Activated CD4-positive, alpha-beta T cell treated with anti-CD3 and anti-CD28 coated beads for 36 hours (primary cell): ENCODE measurements at places on chromosomes 5 and 9. TPM values are rescaled to one million over a fixed set of nuclear protein-coding genes. Genes with fewer than 3 reads are reported as not detected.
A peak's percentile ranks its signal among the peaks of the same experiment; 100 is the strongest.

- no peak overlapping the region for H3K4me3 ChIP-seq
- H3K27ac ChIP-seq = no peak overlapping the region
- H3K27me3 ChIP-seq = no peaks in the 10 kb centered on the region
- H3K4me1 ChIP-seq = peaks cover 30% of the 10 kb centered on the region
- H3K36me3 ChIP-seq = peaks cover 18% of the 10 kb centered on the region
Measured at GRCh38 chr5:81283976-81284375, 17.4 kb upstream of the ZCCHC9 start.

GRCh38 chr9:127899128-127899943, at the start of gene ST6GALNAC6:
ST6GALNAC6 (minus strand) TSS chr9:127899603; CDS start chr9:127897981, 1,622 bp downstream.
- peak within 1 kb of the TSS; percentile 87 for H3K27ac ChIP-seq
- H3K36me3 ChIP-seq = peaks cover 40% of the 10 kb centered on the region
- H3K4me1 ChIP-seq = peaks cover 35% of the 10 kb centered on the region
- H3K4me3 ChIP-seq = peak within 1 kb of the TSS; percentile 82
- DNase-seq = peak; percentile 85

- no peak for DNase-seq
- no peaks in the 10 kb centered on the region for H3K36me3 ChIP-seq
- no peak overlapping the region for H3K27ac ChIP-seq
- H3K4me3 ChIP-seq = no peak overlapping the region
Measured at GRCh38 chr9:84212982-84213381, 127.6 kb downstream of the SLC28A3 start.

- DNase-seq = peak; percentile 54
- H3K4me1 ChIP-seq = peaks cover 76% of the 10 kb centered on the region
Measured at GRCh38 chr9:93071464-93071863, 13.0 kb downstream of the SUSD3 start.

DNA sequence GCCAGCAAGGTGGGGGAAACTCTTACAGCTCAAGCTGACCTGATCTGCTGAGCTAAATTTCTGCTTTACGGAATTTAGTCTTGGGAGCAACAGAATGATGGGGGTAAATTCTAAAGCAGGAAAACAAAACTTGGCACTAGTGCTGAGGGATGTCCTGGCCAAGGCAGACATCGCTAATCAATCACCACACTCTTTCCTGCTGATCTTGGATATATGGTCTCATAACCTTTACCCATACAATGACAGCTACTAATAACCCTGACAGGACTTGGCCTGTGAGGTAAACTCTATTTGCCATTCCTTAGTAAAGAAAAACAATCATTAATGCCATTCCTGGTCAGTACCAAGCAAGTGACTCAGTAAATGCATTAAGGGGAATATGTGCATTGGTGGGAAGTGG, 51.5 kb downstream of the PPARGC1B start:
- peaks cover 6% of the 10 kb centered on the region for H3K36me3 ChIP-seq
- no peak for DNase-seq
- H3K4me3 ChIP-seq = no peak overlapping the region
- no peak overlapping the region for H3K27ac ChIP-seq
- H3K4me1 ChIP-seq = peaks cover 11% of the 10 kb centered on the region

- no peaks in the 10 kb centered on the region for H3K27me3 ChIP-seq
- H3K27ac ChIP-seq = no peak overlapping the region
- H3K36me3 ChIP-seq = no peaks in the 10 kb centered on the region
- no peak overlapping the region for H3K4me3 ChIP-seq
Measured at GRCh38 chr5:106720367-106720766, 950.4 kb downstream of the EFNA5 start.

GRCh38 chr5:83914199-83914598, 193.5 kb upstream of the HAPLN1 start:
- H3K27me3 ChIP-seq = no peaks in the 10 kb centered on the region
- no peak overlapping the region for H3K4me3 ChIP-seq
- no peaks in the 10 kb centered on the region for H3K36me3 ChIP-seq

DNA sequence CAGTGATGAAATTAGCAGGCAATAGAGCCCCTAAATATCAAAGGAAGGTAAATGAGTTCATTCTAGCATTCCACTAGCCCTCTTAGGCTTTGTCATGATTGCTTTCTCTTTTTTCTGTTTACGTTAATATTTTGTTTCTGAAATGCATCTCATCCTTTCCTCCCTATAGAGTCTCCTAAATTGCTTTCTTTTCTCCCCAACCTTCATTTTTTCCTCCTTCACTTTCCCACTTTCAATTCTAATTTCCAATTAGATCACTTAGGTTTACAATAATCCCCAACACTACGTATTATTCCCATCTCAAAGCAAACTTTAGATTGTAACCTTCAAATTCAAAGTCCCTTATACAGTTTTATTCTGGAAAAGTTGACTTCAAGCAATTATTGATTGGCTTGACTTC, 559.3 kb downstream of the RAB3C start:
- no peaks in the 10 kb centered on the region for H3K27me3 ChIP-seq
- H3K4me1 ChIP-seq = peaks cover 4% of the 10 kb centered on the region
- no peak overlapping the region for H3K27ac ChIP-seq
- no peak overlapping the region for H3K4me3 ChIP-seq
- DNase-seq = no peak

DNA sequence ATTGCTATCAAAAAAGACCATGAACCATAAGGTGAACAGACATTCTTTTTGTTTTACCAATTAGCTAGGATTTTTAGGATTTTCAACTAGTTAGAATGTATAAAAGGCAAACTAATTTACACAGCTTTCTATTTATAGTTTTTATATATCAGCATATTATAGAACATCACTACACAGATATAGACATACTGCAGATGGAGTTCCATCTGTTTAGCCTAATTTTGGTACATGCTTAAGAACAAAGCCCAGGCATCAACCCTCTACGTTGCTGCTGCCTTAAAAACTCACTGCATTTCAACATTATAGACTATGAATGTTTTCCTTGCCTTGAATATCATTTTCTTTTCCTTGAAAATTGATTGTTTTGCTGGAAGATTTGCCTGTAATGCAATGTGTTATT, 2227.5 kb upstream of the C9orf72 start:
- no peak overlapping the region for H3K27ac ChIP-seq
- H3K4me1 ChIP-seq = no peaks in the 10 kb centered on the region
- no peak overlapping the region for H3K4me3 ChIP-seq
- DNase-seq = no peak

DNA sequence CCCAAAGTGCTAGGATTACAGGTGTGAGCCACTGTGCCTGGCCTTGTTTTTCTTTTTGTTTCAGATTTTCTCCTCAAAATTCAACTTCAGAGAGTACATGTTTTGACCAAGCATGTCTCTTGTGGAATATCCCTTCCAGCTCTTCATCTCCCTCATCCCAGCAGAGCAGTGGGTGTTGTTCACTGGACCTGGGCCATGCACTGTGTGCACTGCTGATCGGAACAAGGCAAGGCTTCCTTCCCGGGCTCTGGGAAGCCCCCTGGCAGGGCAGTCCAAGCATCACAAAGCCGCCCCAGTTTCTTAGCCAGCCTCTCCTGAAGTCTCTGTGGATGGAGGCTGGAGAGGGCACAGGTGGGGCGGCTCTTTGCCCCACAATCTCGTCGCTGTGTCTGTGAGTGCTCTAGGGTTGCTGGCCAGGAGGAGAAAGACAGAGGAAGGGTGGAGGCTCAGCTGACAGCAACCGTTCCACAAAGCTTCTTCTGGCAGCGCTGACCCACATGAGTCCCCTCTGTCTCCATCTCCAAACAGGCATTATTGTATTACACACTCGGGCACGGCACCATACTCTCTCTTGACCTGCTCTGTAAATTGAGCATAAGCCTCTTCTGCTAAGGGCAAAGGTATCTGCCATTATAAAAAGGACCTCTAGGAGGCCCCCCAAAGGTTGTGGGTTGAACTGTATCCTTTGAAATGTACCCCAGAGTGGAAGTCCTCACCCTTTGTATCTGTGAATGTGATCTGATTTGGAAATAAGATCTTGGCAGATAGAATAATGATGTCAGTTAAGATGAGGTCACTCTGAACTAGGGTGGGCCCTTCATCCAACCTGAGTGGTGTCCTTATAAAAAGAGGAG, 89.6 kb downstream of the TARS1 start:
- DNase-seq = no peak
- peaks cover 3% of the 10 kb centered on the region for H3K27me3 ChIP-seq
- no peak overlapping the region for H3K4me3 ChIP-seq
- H3K27ac ChIP-seq = no peak overlapping the region
- H3K4me1 ChIP-seq = no peaks in the 10 kb centered on the region
- H3K36me3 ChIP-seq = no peaks in the 10 kb centered on the region

GRCh38 chr9:79433703-79434102, 138.1 kb upstream of the TLE4 start:
- H3K36me3 ChIP-seq = no peaks in the 10 kb centered on the region
- no peak overlapping the region for H3K27ac ChIP-seq
- DNase-seq = no peak
- no peak overlapping the region for H3K4me3 ChIP-seq

PCDHGB2 gene
- 0.07 TPM for total RNA-seq

RASGRF2 gene
- 8.2 TPM for total RNA-seq

MAT2B gene
- total RNA-seq = 103 TPM

BTNL9 gene
- total RNA-seq = not detected
